ENCODE measurements at places on chromosomes 12 and 14. TPM values are rescaled to one million over a fixed set of nuclear protein-coding genes. Genes with fewer than 3 reads are reported as not detected.

- peak; percentile 77 for DNase-seq
These were observed 874 bp downstream of the ISCU start for GRCh38 chr12:108563136-108563803.

- no peak for DNase-seq
These were observed 95.1 kb upstream of the COCH start for GRCh38 chr14:30779210-30779609.

The TBX3 gene
- total RNA-seq: 3.7 TPM

The A2M gene
- total RNA-seq: 61.8 TPM

- no peak for DNase-seq
These were observed 159.3 kb downstream of the SLC25A21 start for GRCh38 chr14:37013078-37013477.

The RBP5 gene
- total RNA-seq: 0.27 TPM

DNA sequence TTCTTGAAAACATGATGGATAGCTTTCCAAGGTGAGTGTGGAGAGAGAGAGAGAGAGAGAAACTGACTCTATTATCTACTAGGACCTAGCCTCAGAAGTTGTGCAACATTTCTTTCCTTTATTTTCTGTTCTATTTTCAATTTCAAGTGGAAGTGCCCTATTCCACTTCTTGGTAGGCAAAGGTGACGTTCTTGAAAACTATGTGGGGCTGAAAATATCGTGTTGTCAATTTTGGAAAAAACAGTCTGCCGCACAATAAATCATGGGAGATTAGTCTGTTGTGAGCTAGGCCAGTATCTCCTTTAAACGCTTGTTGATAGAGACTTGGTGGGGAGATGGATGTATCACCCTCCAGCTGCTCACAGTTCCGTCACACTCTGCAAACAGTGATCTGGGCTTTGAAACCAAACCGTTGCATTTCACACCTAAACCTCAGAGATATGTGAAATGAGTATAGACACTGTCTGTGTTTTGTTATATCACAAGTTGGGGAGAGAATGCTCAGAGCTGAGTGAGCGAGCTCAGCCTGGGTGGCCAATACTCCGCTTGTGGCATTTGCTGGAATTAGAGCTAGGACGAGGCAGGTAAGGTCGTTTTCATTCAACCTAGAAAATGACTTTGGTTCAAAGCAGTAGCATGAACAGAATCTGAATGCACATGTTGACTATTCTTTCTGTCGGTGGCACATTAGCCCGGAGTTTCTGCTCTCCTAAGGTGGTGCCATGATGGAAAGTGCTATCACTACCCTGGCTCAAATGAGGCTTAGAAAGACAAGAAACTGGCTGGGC is 75.1 kb upstream of the ST8SIA1 start:
- no peak for DNase-seq

The CNTN1 gene
- total RNA-seq: 350 TPM

- peak; percentile 67 for DNase-seq
These were observed 59.4 kb downstream of the ZNF664 start for GRCh38 chr12:124032265-124032886.

- no peak for DNase-seq
These were observed 52.7 kb downstream of the BCAT1 start for GRCh38 chr12:24896171-24896570.

The MAP1LC3B2 gene
- 1.4 TPM for total RNA-seq

DNA sequence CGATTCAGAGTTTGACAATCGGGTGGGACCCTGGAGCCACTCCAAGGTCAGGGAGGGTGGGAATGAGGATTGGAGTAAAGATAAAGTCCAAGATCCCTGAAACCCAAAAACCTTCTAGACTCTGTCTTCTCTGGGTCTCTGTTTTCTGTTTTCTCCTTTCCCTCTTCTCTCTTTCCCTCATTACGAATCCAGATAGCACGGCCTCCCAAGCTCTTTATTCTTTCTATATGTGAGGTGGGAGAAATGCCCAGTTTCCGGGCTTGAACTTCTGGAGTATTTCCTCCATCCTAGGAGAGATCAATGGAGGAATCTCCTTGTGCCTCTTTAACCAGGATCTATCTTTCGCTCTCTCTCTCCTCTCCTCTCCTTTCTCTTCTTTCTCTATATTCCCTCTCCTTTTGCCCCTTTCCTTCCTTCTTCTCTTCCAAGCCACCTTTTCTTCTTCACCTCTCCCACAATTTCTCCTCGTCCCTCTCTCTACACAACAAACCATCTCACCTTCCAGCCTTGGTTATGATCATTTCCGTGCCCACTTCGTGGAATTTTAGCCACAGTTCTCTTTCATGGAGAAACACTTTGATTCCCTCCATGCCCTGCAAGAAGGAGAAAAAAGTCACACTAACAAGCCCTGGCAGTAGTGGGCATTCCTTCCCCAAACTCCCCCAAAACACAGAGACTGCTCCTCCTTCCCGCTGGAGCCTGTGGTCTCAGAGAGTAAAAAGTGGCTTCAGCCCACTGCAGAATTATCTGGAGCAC is 4.4 kb downstream of the TBX5 start:
- no peak for DNase-seq

GRCh38 chr12:67459173-67459572 is 189.4 kb upstream of the DYRK2 start:
- no peak for DNase-seq

DNA sequence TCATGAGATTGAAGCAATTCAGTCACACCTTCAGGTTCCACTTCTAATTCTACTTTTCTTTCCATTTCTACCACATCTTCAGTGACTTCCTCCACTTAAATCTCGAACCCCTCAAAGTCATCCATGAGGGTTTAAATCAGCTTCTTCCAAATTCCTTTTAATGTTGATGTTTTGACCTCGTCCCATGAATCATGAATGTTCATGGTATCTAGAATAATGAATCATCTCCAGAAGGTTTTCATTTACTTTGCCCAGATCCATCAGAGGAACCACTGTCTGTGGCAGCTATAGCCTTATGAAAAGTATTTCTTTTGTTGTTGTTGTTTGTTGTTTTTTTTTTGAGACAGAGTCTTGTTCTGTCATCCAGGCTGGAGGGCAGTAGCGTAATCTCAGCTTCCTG is 7.6 kb downstream of the RXYLT1 start:
- DNase-seq: no peak

DNA sequence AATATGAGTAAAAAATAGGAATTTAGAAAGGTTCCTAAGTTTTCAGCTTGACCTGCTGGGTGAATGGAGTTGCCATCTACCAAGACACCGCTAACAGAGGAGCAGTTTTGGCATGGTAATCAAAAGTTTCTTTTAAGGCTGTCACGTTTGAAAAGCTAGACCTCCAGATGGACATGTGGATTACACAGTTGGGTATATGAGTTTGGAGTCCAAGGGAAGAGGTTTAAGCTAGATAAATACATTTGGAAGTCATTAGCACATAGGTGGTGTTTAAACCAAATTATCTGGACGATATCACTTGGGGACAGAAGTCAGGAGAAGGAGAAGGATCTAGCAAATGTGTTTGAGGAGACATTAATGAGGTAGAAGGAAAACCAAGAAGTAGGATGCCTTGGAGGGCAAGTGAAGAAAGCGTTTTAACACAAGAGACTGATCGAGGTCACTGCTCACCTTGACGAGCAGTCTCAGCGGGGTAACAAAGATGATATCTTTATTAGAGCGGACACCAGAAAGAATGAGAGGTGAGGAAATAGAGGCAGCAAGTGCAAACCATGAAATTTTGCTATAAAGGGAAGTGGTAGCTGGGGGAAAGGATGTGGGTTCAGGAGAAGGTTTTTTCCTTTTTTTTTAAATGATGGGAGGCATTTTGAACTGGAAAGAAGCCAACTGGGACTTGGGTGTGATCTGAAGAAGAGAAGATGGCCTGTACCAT is 17.6 kb downstream of the PNP start:
- DNase-seq: no peak

DNA sequence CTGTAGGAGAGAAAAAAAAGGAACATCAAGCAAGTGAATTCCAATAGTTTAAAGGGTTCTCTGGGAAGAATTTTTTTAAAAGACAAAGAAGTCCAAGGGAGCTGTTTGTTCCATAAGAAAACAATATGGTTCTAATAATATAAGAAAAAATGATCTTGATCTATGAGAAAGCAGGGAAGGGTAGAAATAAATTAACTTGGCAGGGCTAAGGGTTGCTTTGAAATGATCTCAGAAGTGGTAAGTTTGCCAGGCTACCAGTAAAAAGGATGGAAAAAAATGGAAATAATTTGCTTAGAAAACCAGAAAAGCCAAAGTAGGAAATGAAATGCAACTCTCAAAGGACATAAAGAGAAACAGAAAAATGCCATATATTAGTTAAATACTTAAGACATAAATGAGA is 41.7 kb upstream of the EMP1 start:
- DNase-seq: no peak

DNA sequence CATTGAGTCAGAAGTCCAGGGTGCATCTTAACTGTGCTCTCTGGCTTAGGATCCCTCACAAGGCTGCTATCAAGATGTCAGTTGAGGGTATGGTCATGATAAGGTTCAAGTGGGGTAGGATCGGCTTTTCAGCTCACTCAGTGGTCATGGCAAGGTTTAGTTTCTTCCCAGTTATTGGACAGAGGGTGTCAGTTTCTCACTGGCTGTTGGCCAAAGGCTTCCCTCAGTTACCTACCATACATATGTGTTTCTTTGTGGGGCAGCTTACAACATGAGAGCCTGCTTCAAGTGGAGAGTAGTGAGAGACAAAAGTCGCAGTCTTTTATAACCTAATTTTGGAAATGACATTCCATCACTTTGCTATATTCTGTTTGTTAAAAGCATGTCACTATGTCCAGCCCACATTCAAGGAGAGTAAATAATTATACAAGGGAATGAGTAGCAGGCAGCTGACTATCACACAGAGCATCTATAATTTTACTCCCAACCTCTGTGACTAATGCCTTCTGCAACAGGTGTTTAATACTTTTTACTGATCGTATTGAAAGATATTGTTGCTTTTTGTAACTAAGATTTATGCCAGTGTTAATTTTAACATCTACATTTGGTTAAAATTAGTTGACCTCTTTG is 572.8 kb upstream of the FBXO33 start:
- no peak for DNase-seq

The KLHL42 gene
- 59.2 TPM for total RNA-seq

- no peak for DNase-seq
These were observed 15.5 kb upstream of the NTN4 start for GRCh38 chr12:95805864-95806671.

- no peak for DNase-seq
These were observed 100.5 kb downstream of the TSPAN8 start for GRCh38 chr12:71057330-71057729.

GRCh38 chr12:7542813-7543212 is 39.2 kb upstream of the CD163 start:
- no peak for DNase-seq

- no peak for DNase-seq
These were observed 227.8 kb downstream of the ZFP36L1 start for GRCh38 chr14:68564826-68565759.

DNA sequence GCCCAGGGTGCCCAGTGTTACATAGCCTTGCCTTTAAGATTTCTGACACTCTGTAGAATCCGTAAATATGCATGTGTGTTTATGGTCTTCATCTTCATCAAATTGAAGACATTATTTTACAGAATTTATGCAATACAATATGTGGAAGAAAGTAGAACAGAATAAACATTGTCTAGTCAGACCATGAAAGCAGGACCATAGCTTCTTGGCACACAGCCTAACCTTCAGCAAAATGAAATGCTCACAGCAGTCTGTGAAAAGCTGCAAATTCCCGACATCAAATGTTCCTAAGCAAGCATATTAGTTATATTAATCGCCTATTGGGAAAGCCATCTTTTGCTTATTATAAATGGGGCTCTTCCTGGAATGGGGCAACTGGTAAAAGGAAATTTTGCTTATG is 111.3 kb upstream of the GARIN2 start:
- peak; percentile 15 for DNase-seq

GRCh38 chr12:48961331-48961730 is 4.0 kb upstream of the ARF3 start:
- DNase-seq: no peak

GRCh38 chr12:28550757-28551704 is 360.8 kb downstream of the CCDC91 start:
- DNase-seq: no peak

DNA sequence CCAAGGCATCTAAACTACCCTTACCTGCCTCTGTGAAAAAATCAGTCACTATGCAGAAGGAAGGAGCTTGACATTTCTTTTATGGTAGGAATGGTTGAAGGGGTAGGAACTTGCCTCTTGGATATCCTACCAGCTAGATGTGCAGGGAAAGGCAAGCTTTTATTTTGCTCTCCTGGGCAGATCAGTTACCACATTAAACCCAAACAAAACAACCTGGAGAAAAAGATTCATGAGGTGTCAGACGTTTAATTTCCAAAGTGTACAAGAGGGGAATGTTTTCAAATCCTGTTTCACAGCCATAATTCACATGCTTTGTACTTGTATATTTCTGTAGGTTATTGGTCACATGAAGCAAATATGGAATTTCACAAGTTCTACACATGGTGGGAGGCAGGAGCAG is 67.0 kb upstream of the IFNG-AS1 start:
- no peak for DNase-seq

DNA sequence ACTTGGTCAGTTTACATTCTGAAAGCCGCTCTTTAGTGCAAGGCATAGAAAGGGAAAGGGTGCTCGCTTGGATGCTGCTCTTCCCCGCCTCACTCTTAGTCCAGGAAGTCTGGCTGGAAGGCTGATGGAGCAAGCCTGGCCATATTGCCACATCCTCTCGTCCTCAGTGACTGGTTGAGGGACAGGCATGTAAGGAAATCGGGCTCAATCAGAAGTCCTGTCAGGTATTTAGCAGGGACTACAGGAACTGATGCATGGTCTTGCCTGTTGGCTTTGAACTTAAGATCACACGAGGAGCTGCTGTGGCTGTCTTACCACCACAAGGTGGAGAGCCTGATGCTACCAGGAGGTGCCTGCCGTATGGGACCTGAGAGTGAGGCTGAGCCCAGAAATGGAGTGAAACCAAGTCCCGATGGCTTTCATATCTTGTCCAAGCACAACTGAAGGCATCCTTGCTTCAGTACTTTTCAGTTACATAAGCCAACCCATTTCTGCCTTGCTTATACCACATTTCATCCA is 10.7 kb upstream of the C12orf75 start:
- no peak for DNase-seq

DNA sequence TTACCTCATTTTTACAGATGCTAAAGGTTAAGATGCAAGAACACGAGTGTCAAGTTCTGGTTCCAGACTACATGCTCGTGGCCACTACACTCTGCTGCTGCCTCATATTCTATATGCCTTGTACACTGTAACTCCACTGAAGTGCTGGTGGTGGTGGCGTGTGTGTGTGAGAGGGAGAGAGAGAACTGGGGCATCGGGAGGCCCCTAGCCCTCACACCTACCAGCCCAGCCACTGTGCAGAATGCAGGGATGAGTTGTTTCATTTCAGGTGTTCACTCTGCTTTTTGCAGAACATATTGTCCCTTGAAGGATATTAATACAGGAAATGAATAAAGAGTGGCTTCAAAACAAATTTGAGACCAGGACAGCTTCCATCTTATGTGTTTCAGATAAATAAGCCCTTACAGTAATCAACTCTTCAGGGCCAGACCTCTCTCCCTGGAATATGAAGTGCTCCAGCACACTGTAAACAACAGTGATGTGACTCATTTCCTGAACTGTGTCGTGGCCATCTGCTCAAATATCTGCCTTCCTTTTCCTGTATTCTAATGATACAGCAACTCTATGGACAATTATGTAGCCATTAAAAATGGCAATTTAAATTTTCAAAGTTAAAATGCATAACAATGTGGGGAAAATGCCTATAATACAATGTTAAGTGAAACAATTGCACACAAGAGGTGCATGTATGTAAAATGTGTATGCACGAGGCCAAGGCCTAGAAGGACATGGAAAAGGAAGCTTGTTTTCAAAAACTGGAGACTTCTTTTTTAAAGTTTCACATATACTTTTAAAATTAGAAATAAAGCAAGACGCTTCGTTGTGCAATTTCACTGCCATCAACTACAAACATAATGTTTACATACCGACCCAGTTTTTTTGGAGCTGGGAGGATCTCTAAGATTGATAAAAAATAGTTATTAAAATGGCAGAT is 215.4 kb downstream of the PELI2 start:
- DNase-seq: peak; percentile 25

The VRTN gene
- not detected for total RNA-seq

Measured in cerebellum (tissue), 4 donors.